ENCODE measurements at places on chromosomes 1 and 21.

- no peaks in the 10 kb centered on the region for H3K27me3 ChIP-seq
- no peaks in the 10 kb centered on the region for H3K4me1 ChIP-seq
- no peaks in the 10 kb centered on the region for H3K36me3 ChIP-seq
- no peak for DNase-seq
- no peak overlapping the region for H3K27ac ChIP-seq
- H3K4me3 ChIP-seq: no peak overlapping the region
Observed at GRCh38 chr1:196393742-196394141, 214.5 kb downstream of the KCNT2 start.

- no peaks in the 10 kb centered on the region for H3K4me1 ChIP-seq
- no peak for DNase-seq
- H3K36me3 ChIP-seq: no peaks in the 10 kb centered on the region
- no peak overlapping the region for H3K4me3 ChIP-seq
- no peaks in the 10 kb centered on the region for H3K27me3 ChIP-seq
Observed at GRCh38 chr1:41394959-41395956, 34.0 kb downstream of the FOXO6 start.

GRCh38 chr1:187891993-187892682, 1063.4 kb downstream of the PLA2G4A start:
- no peak overlapping the region for H3K4me3 ChIP-seq
- H3K27ac ChIP-seq: no peak overlapping the region
- no peaks in the 10 kb centered on the region for H3K4me1 ChIP-seq
- no peaks in the 10 kb centered on the region for H3K27me3 ChIP-seq

DNA sequence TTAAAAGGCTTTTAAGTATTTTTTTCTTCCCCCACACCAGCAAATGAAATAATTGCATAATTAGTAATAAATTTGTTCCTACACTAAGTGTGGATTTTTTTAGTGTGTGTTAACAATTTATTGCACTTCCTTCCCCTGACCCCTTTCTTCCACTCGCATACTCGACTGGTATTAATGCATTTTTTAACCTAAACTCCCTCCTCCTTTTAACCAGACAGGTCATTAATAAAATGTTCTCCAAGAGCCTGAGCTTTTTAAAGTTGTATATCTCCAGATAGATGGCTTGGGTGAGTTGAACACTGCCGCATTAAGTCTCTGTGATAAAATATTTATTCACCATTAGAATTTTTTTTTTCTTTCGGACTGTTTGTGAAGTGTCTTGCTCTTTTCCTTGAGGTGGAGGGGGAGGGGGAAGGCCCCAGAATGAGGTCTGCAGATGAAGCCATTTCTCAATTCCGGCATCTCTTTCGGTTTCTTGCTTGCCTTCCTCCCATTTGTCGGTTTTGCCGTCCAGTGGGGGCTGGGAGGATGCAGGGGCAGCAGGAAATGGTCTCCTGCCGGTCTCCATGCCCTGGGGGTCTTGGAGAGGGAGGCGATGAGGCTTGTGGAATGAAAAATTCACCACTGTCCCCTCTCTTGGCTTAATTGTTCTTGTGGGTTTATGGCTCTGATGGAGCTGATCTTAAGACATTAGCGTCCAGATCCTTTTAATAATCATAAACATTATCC, 64.1 kb upstream of the ACTL8 start:
- H3K27ac ChIP-seq: no peak overlapping the region
- H3K4me3 ChIP-seq: no peak overlapping the region
- H3K27me3 ChIP-seq: no peaks in the 10 kb centered on the region
- no peak for DNase-seq
- H3K4me1 ChIP-seq: no peaks in the 10 kb centered on the region
- peaks cover 11% of the 10 kb centered on the region for H3K36me3 ChIP-seq

DNA sequence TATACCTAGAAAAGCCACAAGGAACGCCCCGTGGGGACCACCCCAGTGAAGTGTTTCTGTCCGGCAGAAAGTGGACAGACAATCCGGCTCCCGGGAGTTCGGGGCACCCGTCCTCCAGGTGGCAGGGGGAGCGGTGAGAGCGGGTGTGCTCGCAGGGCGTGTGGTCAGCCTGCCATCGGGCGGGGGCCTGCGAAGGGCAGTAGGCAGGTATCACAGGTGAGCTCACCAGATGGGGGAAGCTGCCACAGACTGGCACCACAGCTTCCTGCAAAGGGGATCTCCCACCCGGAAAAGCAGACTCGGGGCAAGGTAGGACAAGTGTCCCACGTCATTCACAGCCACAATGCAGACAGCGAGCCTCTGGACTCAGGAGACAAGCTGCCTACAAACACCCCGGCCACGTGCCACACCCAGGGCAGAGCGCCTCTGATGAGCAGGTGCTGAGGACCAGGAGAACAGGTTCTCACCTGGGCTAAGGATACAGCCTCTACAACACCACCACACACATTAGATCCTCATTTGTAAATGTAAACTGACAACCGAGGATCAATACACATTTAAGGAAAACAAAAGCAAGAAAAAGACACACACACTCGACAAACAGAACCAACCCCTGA, 36.4 kb downstream of the VPS26C start:
- no peaks in the 10 kb centered on the region for H3K27me3 ChIP-seq
- H3K36me3 ChIP-seq: peaks cover 28% of the 10 kb centered on the region
- no peak overlapping the region for H3K4me3 ChIP-seq
- H3K27ac ChIP-seq: no peak overlapping the region
- H3K4me1 ChIP-seq: no peaks in the 10 kb centered on the region

DNA sequence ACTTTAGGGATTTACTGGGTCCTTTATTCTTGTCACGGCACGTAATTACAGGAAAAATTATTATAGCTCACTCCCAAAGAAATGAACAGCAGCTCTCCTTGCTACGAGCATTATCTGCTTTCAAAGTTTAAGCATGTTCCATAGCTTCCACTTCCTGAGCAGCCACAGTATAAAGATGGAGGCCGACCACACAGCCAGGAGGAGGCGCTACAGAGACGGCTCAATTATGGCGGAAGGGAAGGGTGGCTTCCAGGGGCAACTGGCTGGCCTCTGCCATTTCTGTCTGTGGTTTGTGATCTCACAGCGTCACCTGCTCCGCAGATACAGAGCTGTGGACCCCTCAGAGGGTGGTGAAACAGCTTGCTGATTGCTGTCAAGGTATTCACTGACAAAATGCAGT, 212.3 kb upstream of the GREM2 start:
- no peak for DNase-seq
- H3K4me1 ChIP-seq: no peaks in the 10 kb centered on the region
- H3K4me3 ChIP-seq: no peak overlapping the region
- H3K27ac ChIP-seq: no peak overlapping the region
- H3K36me3 ChIP-seq: no peaks in the 10 kb centered on the region

DNA sequence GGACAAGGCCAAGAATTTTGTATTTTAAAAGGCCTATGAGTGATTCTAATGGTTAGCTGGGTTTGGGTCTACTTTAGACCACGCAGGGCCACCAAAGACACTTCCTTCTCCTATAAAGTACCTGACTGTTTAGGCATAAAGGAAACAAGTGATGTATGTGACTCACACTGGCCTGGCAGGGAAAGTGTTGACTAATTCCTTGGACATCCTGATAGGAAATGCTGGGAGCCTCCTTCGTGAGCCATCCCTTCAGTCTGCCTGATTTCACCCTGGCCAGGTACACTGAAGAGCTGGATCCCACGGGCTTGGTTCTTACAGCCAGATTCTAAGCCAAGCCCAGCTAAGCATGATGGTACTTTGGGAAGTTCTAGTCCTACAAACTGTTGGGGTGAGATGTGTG, 100.5 kb upstream of the HMGB4 start:
- no peak overlapping the region for H3K27ac ChIP-seq
- no peaks in the 10 kb centered on the region for H3K36me3 ChIP-seq
- no peak overlapping the region for H3K4me3 ChIP-seq
- no peak for DNase-seq
- no peaks in the 10 kb centered on the region for H3K4me1 ChIP-seq

- H3K4me3 ChIP-seq: no peak overlapping the region
- no peaks in the 10 kb centered on the region for H3K27me3 ChIP-seq
- H3K27ac ChIP-seq: no peak overlapping the region
- peaks cover 3% of the 10 kb centered on the region for H3K4me1 ChIP-seq
- peak; percentile 91 for DNase-seq
Observed at GRCh38 chr1:211469938-211470529, 21.9 kb downstream of the RD3 start.

DNA sequence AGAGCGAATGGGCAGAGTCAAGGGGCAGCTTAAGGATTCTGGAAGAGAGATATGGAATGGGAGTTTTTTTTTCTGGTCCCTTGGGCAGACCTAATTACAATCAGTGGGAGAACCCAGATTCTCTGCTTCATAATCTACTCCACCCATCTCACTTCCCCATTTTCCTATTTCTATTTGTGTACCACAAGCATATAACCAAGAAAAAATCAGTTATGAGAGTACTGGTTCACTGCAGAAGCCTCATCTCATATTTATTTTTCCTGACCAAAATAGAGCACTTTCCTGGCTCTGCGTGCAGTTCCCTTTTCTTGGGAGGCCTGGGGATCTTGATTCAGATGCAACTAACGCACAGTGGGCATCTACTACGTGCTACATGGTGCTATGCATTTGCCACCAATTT, 82.2 kb upstream of the SLFNL1 start:
- no peaks in the 10 kb centered on the region for H3K27me3 ChIP-seq
- H3K36me3 ChIP-seq: no peaks in the 10 kb centered on the region
- H3K4me1 ChIP-seq: peaks cover 3% of the 10 kb centered on the region
- no peak overlapping the region for H3K27ac ChIP-seq
- no peak for DNase-seq

DNA sequence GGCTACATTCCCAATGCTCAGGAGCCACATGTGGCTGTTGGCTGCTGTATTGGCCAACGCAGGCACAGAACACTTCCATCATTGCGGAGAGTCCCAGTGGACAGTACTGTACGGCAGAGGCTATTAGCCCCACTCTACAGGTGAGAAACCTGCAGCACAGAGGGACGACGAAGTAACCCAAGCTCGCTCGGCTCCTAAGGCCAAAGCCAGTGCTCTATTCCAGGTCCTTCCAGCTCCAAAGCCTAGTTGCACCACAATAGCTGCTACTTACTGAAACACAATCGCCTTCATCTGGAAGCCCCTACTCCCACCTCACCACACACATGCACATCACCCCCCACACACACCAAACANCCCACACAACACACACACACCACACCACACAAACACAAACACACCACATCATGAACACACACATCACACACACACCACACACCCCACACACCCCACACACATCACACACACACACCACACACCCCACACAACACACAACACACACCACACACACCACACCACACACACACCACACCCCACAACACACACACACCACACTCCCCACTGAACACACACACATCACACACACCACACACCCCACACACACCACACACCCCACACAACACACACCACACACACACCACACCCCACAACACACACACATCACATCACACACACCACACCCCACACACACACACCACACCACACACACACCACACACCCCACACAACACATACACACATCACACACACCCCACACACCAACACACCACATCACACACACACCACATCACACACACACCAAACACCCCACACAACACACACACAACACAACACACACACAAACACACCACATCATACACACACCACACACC, 3.2 kb downstream of the LYPD8 start:
- DNase-seq: no peak
- peaks cover 8% of the 10 kb centered on the region for H3K4me1 ChIP-seq
- no peak overlapping the region for H3K27ac ChIP-seq
- H3K36me3 ChIP-seq: no peaks in the 10 kb centered on the region
- no peaks in the 10 kb centered on the region for H3K27me3 ChIP-seq

- H3K27ac ChIP-seq: no peak overlapping the region
- H3K36me3 ChIP-seq: no peaks in the 10 kb centered on the region
- peak; percentile 13 for DNase-seq
- no peaks in the 10 kb centered on the region for H3K27me3 ChIP-seq
Observed at GRCh38 chr1:47687631-47688460, 250.0 kb downstream of the FOXD2 start.

DNA sequence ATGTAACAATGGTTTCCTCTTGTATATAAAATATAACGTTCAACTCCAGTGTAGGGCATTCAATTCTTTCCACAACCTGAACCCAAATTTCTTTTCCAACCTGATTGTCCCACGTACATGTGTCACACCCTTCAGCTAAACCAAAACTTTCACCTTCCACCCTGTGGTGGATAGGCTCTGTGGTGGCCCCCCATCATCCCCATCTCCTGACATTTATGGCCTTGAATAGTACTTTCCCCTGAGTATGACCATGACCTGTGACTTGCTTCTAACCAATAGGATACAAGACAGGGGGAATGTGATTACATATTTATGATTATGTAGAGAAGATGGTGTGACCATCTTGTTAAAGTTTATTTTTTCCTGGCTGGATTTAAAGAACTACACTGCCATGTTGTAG, 377.0 kb downstream of the PTPRC start:
- H3K4me1 ChIP-seq: no peaks in the 10 kb centered on the region
- H3K36me3 ChIP-seq: no peaks in the 10 kb centered on the region
- no peak for DNase-seq
- no peak overlapping the region for H3K27ac ChIP-seq
- H3K27me3 ChIP-seq: no peaks in the 10 kb centered on the region

- H3K27me3 ChIP-seq: no peaks in the 10 kb centered on the region
- no peak for DNase-seq
- H3K27ac ChIP-seq: no peak overlapping the region
- H3K4me1 ChIP-seq: no peaks in the 10 kb centered on the region
- H3K36me3 ChIP-seq: no peaks in the 10 kb centered on the region
- H3K4me3 ChIP-seq: no peak overlapping the region
Observed at GRCh38 chr1:3998086-3998485, 98.0 kb upstream of the C1orf174 start.

GRCh38 chr1:118304722-118305359, 119.8 kb upstream of the SPAG17 start:
- H3K4me1 ChIP-seq: no peaks in the 10 kb centered on the region
- H3K4me3 ChIP-seq: no peak overlapping the region
- H3K27ac ChIP-seq: no peak overlapping the region
- DNase-seq: no peak

DNA sequence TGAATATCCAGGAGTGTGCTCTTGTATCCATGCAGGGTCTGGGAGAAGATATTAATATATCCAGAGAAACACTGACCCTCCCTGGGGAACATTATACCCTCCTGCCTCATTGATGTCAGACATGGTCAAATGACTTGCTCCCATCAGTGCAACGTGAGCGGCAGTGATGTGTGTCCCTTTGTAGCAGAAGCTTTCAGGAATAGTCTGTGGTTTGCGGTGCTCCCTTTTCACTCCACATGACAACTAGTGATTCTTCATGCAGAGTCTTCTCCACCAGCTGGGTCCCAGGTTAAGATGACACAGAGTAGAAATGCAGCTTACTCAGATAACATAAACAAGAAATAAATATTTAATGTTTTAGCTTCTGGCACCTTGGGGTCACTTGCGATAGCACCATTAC, 31.9 kb upstream of the LYPD8 start:
- H3K27ac ChIP-seq: no peak overlapping the region
- no peak overlapping the region for H3K4me3 ChIP-seq
- H3K27me3 ChIP-seq: no peaks in the 10 kb centered on the region
- H3K4me1 ChIP-seq: no peaks in the 10 kb centered on the region
- no peak for DNase-seq
- no peaks in the 10 kb centered on the region for H3K36me3 ChIP-seq
